GM10248 (cell line): ENCODE measurements at places on chromosomes 7 and 10.

DNA sequence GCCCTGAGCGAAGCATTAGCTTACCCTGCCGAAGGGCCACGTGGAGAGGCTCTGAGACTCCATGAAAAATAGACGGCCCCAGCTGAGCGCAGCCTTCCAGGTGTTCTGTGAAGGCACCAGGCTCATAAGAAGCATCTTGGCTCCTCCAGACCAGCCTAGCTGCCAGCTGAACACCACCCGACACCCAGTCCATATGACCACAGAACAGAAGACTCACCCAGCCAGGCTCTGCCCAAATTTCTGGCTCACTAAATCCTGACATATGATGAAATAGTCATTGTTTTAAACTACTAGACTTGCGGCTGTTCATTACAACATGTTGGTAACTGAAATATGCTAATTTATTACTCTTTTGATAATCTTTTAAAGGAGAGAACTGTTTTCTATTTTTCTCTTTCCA lies 99.5 kb upstream of the ABI1 start:
- no peak for DNase-seq

DNA sequence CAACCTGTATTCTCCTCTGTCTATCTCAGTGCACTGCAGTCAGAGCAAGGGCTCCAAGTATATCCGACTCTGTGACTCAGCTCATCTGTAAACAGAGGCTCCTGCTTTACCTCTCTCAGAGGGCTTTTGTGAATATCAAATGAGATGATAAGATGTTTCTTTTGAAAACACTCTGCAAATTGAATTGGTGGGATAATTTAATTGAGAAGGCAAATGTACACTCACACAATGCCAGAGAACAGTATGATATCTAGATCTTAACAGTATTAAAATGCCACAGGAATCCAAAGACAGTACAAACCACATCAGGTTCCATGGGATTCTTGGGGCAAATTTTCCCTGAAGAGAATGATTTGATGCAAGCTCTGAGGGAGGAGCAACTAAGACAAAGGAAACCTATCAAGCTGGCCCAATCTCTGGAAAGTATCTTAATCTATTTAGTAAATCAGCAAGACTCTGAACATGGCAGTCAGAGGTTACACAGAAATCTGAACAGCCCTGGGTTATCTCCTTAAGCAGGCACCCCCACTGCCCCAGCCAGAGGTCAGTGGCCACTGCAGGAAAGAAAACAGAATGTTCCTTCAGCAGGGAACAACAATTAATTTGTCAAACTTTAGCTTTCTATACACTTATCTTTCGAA lies 45.9 kb downstream of the DOCK4 start:
- no peak for DNase-seq

DNA sequence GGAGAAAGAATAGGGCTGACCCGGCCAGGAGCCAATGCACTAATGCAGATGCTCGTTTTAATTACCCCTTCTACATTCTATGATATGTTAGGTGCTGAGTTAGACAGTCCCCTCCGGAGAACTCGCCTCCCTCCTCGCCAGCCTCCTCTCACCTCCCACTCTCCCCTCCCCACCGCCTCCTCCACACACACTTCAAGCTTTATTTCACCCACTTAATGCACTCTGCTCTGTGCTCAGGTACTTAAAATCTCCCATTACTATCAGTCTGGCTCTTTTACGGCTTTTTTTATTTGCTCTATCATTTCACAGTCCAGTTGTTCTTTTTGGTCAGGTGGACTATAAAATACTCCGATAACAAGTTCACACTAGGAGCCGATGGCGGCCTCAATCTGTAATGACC lies 231.6 kb downstream of the TEX36 start:
- DNase-seq, result no peak

DNA sequence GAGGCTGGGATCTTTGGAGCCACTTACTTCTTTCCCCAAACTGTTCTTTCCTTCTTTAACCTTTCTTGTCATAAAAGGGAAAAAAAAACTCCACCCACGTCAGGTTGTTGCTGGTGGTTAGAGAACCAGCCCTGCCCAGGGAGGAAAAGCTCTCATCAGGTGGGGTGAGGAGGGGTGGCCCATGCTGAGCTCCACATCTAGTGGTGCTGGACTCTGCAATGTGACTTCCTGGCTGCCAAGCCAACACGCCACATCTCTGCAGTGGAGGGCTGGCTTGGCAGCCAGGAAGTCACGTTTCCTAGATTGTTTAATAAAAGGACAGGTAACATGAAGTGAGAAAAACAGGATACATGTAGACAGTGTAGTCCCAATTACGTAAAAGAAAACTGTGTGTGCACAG lies 37.4 kb downstream of the WIPF3 start:
- DNase-seq, result no peak

DNA sequence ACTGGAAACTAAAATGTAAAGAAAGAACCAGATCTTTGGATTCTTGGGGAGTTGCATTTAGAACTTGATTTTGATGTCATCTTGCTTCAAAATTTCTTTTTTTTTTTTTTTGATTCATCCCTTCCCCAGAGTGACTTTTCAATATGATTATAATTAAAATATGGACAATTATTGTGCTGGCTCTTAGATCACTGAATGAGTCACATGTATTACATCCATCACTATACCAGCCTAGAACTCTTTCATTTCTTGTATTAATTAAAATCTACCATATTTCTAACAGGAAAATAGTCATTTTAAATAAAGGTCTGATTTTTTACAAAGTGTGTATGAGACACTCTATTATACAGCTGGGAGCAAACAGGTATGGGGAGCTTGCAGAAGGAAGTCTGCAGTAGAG lies 269.5 kb upstream of the AKR1E2 start:
- DNase-seq, result no peak

DNA sequence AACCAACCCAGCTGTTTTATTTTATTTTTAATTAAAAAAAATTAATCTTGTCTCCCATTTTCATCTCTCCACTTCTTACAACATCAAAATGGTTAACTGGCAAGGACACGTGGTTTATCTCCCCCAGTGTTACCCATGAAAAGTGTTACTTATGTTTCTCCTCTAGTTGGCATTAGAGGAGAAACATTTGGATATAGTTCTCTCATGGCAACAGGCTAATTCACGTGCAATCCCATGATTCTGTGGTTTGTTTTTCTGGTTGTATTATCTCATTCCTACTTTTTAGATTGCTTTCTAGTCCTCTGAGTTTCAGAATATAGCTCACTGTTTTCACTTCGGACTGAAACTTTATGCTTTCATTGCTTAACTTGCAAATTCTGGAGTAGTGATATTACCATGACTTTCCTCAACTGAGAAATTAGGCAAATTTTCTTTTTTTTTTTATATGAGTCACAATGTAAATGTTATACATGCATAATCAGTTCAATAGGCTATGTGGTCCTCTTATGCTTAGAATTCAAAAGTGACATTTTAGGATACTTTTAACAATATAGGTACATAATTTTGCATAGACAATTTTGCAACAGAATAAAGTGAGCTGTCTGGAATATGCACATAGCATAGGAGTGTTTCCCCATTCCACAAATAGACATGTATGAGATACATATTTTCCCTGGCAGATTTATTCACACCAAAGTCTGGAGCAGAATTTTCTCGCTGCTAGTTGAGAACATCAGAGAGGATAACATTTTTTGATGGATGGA lies 43.0 kb downstream of the LHFPL3 start:
- DNase-seq, result no peak

DNA sequence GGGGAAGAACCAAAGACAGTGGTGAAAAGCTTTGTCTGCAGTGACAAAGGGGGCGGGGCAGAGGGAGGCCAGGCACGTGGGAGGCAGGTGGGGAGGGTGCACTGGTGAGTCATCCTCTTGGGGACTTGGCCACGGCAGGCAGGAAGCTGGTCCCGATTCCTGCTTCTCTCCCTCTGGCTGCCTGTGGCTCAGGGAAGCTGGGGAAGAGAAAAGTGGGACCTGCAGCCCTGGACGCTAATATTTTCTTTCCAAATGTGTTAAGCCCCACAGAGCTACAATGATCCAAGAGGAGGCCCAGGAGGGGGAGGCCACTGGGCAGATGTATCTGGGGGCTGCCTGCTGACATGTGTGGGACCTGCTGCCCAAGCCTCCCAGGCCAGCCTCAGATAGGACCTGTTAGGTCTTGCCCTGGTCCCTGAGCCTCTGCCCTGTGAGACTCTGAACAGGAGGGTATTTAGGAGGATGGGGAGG lies 231.8 kb downstream of the KCNMA1 start:
- peak; percentile 45 for DNase-seq

GRCh38 chr10:104648421-104648820 lies 7.3 kb downstream of the SORCS3 start:
- DNase-seq, result no peak

DNA sequence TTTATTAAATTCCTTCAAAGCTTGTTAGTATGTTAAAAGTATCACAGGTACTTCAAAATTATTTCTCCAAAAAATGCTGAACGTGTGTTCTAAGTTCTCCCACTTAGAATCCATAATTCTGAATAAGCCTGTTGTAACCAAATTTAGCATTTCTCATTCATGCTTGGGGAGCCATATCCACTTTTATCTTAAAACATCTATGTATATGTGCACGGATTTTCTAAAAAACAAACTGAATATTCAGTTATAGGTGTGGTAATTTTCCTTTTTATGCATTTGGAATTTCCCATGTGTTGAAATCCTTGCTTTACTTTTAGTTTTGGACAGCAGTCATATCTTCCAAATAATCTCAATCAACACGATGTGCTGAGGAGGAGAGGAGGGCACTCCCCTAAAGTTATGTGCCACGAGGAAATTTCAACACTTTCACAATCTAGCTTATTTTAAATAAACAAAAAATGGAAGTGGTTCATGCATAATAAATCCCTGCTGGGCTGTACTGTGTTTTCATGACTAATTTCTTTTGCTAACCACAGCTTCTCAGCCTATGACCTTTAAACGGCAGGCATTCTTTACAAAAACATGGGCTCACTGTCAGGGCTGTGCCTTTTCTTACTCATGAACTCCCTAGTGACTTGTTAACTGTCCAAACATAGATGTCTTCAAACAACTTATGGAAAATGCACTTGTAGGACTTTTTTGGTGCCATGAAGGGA lies 380.3 kb upstream of the SEMA3C start:
- DNase-seq, result no peak

DNA sequence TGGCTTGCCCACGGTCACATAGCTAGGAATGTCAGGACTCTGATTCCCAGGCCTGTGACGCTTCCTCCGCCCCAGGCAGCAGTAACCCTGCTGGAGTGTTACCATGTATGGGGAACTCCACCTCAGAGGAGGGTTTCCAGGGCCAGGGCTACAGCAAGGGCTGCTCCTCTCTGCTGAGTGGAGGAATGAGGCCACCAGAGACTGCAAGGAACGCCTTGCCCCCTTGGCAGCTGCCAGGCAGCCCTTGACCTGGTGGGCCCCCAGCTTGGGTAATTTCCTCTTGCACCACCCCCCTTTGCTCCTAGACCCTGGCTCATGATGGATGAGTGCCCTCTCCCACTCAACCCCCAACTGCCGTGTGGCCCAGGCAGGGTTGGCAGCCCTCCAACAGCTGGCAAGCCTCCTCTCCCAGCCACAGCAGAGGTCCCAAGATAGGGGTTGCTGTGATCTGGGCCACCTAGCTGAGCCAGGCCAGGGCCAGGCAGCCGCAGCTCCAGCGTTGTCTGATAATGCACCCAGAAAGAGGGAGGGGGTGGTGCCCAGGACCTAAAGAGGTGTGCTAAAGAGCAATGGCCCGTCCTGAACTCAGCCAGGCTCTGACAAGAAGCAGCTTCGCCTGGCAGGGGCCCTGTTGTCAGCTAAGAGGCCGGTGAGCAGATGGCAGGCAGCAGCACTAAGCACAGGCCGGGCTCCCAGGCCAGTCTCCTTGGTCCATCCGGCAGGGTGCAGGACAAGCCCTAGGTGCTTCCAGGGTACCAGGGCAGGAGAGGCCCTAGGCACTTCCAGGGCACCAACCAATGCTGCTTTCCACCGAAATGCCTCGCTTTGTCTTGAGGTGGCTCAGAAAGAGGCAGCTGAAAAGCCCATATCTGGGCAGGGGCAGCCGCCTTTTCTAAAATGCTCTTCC lies 35.4 kb downstream of the DRGX start:
- DNase-seq, result no peak

DNA sequence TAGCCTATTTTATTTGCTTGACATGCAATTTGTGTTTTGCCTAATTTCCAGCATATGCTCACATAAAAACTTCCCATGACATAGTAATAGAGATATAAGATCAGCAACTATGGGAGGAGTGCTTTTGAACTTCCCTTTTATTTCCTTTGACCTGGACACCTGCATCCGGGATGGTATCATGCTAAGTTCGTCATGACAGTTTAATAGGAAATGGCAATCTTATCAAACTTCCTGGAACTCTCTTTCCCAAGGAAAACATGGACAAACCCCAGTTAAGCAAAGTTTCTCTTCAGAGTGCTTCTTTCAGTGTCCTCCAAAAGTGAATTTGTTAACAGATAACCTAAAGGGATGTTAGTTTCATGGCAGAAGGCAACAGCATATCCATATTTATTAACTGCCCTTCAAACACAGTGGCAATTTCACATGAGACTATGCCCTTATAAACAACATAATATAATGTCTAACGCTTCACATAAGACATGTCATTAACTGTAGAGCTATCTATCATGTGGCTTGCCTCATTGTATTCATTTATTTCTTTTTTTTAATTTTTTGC lies 474.7 kb upstream of the SEMA3A start:
- DNase-seq, result no peak

- DNase-seq, result no peak
Observed at GRCh38 chr7:82268632-82269031, 174.9 kb downstream of the CACNA2D1 start.

DNA sequence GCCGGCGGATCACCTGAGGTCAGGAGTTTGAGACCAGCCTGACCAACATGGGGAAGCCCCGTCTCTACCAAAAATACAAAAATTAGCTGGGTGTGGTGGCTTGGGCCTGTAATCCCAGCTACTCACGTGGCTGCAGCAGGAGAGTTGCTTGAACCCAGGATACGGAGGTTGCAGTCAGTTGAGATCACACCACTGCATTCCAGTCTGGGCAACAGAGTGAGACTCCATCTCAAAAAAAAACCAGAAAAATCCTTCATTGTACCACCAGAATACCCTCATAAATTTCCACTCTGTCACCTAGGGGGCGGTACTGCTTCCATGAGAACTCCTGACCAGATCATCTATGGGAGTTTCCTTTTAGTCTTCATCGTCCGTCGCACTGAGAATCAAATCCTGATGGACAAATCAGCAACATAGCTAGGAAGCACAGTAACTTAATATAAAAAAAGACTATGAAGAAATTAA lies 225.8 kb upstream of the KLF14 start:
- DNase-seq, result no peak

DNA sequence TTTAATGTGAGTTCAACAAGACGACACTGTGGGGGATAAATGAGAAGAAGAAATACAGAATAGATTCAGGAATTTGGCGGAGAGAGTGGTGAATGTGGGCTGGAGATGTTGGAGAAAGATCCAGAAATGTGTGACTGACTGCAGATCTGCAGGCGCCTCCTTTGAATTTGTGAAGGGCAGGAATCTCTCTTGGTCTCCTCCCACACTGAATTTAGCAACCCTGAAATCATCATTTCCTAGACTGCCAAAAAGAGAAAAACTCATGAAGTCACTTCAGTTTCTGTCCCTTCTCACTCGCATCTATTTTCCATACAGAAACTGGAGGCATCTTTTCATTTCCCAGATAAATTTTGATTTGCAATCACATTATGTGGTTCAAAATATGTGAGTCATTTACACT lies 128.7 kb downstream of the GNAI1 start:
- no peak for DNase-seq

GRCh38 chr10:63703113-63703670 lies 182.0 kb downstream of the REEP3 start:
- no peak for DNase-seq
